ENCODE measurements at places on chromosomes 12 and 14.

DNA sequence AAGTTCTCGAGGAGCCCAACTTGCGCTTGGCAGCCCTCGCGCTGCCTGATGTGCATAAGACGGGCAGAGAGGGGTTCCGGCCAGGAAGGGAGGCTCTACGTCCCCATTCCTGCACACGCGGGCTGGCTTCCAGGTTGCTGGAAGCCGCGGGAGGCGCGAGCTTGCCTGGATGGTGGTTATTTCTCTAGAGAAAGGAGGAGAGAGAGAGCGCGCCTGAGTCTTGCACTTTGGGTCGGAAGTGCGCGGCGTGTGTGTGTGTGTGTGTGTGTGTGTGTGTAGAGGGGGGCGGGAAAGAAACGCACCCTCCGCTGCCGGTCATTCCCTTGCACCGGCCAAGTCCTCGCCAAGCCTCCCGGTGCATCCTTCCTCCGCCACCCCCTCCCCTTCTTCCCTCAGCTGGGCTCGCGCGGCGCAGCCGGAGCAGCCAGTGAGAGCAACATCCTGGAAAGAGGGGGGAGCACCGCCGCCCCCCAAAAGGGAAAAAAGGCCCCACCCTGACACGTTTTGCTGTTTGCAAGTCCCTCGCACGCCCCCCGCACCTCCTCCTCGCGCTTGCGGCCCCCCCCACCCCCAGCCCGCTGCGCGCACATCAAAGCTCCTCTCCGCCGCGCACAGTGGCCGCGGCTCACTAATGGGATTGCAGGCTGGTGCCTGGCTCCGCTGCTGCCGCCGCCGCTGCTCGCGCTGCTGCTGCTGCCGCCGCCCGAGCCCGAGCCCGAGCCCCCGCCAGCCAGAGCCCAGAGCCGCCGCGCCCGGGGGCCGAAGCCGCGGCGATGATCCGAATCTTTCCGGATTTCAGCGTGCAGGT, 4.4 kb upstream of the NPAS3 start:
- DNase-seq = no peak

DNA sequence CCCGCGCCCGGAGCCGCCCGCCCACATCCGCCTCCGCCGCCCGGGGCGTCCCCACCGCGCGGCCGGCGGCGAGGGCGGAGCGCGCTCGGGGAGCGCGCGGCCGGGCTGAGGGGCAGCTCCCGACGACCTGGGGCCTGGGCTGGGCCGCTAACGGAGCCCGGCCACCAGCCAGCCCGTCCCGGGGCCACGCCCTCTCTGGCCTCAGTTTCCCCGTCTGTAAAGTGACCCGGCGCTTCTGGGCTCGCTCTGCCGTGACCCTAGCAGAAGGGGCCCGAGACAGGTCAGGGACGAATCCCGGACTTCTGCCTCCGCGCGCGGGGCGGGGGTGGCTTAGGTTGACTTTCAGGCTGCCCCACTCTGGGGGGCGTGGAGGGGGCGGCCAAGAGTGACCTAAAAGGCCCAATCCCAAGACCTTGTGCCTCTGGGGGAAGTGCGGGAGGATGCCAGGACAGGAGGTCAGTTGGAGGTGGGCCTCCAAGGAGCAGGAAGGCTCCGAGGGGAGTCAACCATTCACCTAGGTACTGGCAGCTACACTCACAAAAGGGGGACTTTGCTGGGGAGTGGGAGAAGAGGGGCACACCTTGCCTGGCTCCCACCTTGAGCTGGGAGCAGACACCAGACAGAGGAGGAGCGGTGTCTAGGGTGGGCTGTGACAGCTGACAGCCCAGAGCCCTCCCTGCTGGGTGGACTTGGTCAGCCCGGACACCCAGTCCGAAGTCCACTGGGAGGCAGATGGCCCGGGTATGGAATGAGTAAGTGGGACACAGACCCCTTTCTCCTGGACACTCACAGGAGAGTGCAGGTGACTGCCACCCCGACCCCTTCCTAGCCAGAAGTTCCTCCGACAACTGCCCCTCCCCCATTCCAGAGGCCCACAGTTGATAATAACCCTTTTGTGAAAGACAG, 486 bp upstream of the AKT1 start:
- DNase-seq = no peak

DNA sequence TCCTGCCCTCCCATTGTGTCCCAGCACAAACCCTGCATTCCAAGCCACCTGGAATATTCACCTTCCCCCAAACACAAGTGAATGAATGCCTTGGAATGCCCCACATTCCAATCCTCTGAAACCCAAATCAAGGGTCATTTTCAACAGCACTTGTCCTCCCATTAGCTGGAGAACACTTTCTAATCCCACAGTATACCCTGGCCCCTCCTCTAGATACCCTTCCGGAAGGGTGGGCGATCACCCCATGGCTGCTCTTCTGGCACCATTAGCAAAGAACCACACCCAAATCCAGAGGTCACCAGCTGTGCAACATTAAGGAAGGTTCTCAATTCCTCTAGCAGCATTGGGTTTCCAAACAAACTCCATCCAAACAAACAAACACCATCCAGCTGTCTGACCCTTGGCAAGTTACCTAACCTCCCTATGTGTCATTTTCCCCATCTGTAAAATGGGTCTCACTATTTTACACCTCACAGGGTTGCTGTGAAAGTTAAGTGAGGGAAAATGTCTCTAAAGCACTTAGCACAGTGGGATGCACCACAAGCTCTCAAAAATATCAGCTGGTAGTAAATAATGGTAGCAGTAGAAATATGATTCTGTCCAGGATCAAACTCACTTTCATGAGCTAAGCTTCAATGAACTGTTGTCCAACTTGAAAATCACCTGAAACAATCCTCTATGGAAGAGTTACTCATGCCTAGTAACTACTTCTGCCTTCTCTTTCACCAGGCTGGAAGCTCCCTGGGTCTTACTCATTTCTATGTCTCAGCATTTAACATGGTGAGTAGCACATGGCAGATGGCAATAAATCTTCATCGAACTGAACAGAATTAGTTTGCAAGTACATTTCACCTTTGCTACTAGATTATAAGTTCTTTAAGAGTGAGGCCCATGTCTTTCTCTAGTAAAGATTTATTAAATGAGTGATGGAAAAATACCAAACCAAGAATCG, 5.3 kb downstream of the NUAK1 start:
- no peak for DNase-seq

DNA sequence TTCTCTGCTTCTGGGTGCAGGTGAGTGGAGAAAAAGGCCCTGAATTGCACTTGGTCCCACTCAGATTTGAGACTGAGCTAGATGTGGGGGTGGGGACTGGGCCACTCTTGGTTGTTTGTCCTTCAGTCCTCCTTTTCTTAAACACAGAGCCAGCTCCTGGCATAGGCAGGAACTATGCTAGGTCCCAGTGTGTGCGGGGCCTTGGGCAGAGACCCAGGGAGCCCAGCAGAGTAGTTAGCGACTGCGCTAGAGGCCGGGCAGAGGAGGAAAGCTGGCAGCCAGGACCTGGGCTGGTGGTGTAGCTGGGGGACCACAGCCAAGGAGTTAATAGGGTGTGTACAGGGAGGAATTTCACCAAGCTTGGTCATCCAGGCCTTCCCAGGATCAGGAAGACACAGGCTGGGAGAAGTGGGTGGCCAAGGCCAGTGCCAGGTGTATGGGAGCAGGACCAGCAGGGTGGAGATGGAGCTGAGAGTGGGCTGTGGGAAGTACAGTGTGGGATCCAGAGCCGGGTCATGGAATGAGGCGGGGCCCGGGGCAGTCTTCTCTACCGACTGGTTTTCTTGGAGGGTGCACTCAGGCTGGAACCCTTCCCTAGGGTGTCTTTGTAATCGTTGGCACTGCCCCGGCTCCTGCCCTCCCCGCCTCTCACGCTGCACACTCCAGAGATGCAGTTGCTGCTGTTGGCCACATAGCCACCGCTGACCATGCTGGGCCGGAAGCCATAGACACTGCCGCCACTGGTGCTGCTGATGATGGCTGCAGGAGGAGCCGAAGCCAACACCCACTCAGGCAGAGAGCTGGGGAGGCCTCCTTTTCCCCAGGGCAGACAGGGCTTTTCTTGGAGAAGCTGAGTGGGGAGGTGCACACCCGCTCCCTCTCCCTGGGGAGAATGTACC, 8.7 kb downstream of the KRT71 start:
- no peak for DNase-seq

DNA sequence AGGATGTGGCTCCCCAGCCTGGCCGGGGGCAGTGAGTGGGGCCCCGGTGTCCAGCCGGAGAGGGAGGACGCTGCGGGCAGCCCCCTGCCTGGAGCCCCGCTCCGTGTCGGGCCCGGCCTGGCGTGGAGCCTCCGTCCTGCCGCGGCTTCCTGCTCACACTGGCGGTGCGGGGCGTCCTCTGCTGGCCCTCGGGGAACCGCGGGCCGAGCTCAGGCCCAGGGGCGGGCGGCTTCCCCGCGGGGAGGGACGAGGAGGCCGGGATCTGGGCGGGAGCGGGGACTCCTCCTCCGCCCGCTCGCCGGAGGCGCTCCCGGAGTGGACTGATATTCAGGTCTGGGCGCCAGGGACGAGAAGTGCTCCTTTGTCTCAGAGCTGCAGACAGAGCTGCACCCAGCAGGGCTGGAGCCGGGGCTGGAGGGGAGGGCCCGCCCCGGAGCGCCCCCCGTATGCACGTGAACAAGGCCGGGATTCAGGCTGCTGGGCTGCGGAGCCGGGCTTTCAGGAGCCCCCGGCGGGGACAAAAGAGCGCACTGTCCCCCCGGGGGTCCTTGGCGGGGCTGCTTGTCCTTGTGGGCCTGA, 2.2 kb downstream of the MMP17 start:
- DNase-seq = no peak

Data from stimulated activated CD8-positive, alpha-beta memory T cell treated with anti-CD3 and anti-CD28 coated beads, Interleukin-4, amount 100 ng/mL, for 1 hour (primary cell).